Activated CD8-positive, alpha-beta memory T cell treated with anti-CD3 and anti-CD28 coated beads for 4 hours (primary cell): ENCODE measurements at places on chromosomes 5 and 9.

DNA sequence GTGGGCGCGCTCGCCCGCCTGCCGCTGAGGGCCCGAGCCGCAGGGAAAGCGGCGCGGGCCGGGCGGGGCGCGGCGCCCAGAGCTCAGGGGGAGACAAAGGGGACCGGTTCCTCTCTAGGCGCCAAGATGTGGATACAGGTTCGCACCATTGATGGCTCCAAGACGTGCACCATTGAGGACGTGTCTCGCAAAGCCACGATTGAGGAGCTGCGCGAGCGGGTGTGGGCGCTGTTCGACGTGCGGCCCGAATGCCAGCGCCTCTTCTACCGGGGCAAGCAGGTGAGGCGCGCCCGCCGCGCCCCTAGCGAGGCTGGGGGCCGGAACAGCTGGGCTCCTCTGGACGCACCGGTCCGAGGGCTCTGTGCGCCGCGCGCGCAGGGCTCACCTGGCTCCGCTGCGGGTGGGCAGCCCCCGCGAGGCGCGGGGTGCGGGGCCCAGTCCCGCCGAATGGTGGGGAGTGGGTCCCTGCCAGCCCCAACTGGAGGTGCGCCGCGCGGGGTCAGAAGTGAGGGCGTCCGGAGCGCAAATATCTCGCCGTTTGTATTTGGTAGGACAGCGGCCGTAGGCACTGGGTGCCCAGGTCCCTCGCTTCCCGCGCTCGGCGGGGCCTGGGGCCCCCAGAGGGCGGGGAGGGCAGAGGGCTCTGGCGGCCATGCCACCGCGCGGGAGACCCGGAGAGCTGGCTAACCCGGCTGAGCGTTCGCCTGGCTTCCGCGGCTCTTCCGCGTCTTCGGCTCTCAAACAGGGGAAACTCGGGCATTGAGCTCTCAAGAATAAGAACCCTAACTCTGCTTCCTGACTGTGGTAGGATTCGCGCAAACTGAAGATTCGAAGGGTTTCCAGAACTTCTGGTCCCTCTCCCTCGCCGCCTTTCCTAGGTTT, 607 bp downstream of the UHRF2 start:
- no peak for DNase-seq

- no peak for DNase-seq
Measured at GRCh38 chr5:33711094-33711679, 180.6 kb downstream of the ADAMTS12 start.

DNA sequence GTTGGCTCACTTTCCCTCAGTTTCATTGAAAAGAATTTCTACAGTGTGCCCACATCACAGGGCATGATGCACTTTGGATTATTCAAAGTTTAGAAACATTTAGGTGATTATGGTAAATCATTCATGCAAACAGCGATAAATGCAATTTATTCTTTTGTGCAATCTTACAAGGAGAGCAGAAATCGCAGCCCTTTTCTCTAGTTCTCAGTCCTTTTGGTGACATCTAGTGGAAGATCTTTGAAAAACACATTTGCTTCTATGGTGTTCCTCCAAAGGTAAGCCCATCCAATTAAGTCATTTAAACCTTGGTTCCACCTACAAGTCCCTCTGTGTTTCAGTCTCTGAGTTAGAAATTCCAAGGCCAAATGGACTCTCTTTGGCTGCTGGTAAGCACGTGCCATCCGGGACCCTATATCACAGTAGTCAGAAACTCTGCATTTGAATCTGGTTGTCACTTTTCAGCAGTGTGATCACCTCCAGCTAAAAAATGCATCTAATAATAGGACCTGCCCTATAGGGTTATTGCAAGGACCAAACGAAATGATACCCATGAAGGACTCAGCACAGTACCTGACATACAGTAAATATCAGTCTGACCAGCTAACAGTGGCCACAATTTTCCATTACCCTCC, 66.4 kb downstream of the MACROH2A1 start:
- DNase-seq: no peak

DNA sequence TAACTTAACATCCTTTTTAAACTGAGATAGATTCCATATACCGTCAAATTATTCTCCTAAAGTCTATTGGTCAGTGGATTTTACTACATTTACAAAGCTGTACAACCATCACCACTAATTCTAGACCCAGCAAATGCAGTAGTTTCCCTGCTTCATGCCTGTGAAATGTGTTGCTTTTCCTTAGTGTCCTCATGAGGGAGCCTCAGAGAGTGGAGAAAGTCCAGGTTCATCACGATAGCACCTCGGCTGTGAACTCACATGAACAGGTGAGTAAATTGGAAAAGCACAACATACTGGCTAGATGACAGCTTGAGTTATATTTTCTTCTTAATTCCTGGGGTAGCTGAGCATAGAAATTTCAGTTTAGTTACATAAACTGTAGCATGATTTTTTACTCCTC, 653.7 kb downstream of the MTRR start:
- no peak for DNase-seq

DNA sequence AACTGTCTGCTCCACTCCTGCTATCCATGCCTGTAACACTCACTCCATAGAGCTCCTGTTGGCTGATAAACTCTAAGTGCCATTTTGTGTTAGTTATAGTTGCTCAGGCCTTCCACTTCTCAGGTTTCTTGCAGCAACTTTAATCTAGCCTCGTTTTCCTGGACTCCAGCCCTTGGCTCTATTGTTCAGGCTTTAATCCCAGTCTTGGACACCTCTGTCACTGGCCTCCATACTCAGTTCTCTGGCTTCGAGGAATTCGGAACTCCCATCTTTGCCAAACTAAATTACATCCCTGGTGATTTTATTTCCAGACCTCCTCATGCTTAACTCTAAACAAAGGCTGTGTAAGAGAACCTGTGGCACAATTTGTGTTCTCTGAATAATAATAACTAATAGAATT, 39.8 kb downstream of the EMB start:
- DNase-seq: no peak

DNA sequence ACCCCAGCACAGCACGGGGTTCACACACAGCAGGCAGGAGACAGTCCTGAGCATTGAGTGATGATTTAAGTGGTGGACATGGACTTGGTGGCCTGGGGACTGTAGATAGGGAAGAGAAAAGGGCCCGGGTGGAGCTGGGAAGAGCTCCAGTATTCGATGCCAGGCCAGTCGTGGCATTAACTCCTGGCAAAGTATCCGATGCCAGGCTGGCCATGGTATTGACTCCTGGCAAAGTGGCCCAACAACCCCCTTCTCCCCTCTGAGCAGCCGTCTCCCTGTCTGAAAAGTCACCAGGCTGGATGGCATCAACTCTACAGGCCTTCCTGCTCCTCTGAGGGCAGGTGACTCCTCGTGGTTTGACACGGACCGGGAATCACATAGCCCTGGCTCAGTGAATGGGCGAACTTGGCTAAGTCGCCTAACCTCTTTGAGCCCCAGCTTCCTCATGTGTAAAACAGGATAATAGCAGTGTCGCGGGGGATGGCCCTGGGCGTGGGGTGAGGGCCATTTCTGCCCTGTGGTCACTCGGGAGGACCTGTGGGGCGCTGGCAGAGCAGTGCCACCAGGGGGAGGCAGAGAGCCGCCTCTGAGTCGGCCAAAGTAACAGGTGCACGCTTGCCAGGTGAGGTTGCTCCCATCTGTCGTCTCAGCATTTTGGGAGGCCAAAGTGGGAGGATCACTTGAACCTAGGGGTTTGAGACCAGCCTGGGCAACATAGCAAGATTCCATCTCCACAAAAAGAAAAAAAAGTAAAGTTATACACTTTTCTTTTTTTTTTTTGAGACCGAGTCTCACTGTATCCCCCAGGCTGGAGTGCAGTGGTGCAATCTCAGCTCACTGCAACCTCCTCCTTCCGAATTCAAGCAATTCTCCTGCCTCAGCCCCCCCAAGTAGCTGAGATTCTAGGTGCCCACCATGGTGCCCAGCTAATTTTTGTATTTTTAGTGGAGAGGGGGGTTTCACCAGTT, 5.7 kb upstream of the SEC16A start:
- peak; percentile 59 for DNase-seq

- DNase-seq: no peak
Measured at GRCh38 chr5:171475596-171475995, 56.1 kb downstream of the FGF18 start.

DNA sequence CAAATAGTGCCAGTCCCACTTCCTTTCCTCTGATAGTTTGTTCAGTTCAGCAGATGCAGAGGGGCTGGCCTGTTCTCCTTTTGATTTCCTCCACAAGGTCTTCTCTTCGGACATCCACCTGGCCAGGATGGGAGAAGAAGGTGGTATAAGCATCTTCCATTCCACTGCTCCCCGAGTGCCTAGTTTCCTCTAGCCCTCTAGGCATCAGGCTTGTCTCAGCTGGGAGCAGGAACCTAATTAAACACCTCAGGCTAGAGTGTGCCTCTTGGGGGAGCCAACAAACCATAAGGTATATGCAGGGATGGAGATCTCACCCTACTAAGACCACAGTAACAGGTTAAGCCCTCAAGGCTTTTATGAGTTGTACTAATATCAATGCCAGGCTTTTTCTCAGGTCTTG, 835 bp upstream of the DND1 start:
- DNase-seq: no peak

DNA sequence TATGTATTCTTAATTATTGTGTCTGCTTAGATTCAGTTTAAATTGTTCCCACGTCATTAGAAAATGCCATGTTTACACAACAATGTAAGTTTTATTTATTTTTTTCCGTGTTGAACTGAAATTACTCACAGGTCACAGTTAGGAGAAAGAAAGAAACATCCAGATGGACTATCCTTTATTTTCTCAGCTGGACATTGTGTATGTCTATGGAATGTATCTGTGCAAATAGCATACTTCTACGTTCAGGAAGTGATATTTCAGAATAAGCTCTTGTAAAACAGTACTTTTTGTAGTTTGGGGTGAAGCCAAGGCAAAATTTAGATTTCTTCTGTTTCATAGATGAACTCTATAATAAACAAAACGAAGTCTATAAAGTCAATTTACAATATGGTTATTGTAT, 249.0 kb upstream of the ZNF608 start:
- DNase-seq: no peak

DNA sequence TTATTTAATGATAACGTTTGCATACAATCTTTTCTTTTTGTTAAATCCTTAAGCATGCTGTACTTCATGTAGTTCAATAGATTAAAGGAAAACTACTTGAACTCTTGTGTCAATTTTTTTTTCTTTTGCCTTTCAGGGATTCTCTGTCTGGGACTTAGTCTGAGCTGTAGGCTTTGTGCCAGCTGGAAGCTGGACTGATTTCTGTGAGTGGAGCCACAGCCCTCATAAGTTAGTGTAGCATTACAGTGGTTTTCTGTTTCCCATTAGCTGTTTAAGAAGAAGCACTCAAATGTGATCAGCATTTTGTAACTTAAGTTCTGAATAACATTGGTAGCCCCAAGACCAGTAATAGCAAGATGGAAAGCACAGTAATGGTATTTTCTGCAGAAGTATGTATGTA, 330.6 kb upstream of the MEF2C start:
- DNase-seq: no peak

- DNase-seq: peak; percentile 45
Measured at GRCh38 chr5:151086905-151087360, 6.1 kb upstream of the TNIP1 start.

- DNase-seq: no peak
Measured at GRCh38 chr9:136247947-136248637, 2.5 kb upstream of the QSOX2 start.
